AG08395 (cell line): ENCODE measurements at places on chromosomes 11 and 22.

GRCh38 chr11:45102810-45103621 lies 43.4 kb upstream of the PRDM11 start:
- DNase-seq = peak; percentile 83

- peak; percentile 83 for DNase-seq
Measured at GRCh38 chr22:23036684-23037428, 33.5 kb upstream of the GNAZ start.

- no peak for DNase-seq
Measured at GRCh38 chr11:120950880-120951279, 73.0 kb upstream of the TBCEL start.

DNA sequence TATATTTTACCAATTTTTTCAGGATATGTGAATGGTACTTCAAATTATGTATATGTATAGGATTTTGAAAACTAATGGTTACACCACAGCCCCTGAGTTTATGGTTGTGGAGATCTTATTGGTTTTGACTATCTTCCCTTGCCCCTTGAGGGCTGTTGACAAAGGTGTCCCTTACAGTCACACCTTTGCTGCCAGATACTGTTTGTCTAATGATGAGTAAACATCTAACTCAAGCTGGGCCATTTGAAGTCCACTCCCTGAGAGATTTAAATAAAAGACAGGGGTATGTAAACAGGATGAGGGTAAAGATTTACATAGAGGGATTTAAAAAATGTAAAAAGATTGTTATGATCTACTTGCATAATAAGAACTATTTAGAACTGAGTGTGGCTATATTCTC lies 38.9 kb upstream of the LUZP2 start:
- DNase-seq = no peak

DNA sequence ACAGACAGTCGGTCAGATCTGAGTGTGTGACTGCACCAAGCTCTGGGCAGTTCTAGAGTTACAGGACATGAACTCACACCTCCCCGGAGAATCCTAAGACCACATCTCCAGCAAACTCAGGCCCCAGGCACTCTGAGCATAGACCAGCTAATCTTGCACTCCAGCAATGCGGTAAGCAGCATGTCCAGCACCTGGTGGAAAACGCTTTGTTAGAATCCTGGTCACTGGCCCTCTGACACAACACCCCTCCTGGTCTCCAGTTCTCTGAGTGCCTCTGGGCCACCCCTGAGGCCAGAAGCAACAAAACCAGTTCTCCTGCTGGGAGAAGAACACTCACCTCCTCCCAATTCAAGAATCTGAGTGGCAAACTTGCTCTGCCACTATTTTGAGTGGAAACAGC lies 82.7 kb upstream of the TMEM45B start:
- DNase-seq = no peak

- DNase-seq = no peak
Measured at GRCh38 chr11:128757235-128757711, 63.4 kb downstream of the FLI1 start.

DNA sequence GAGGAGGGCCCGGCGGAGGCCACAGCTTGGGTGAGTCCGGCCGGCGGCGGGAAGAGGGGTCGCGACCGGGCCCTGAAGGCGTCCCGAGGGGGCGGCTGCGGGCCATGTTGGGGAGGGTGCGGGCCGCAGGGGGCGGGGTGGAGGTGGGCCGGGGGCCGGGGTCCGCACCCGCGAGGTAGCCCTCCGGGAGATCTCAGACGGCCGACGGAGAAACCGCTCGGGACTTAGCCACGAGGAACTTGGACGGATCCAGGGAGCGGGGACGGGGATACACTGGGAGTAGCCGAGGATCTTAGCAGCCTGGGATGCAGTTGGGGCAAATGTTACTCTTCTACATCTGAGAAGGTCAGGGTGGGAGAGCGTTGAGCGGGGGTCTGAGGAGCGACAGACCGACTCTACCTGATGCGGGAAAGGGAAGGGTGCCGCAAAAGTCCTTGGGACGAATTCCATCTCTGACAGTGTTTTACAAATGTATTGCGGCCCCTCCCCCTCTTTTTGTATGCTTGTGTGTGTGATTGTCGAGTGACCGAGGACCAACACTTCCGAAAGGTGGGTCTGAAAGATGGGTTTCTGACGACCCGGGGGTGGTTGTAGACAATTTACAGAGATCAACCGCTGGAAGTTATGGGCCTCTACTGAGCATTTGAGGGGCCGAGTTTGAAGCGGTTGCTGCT lies 658 bp downstream of the STIP1 start:
- no peak for DNase-seq

GRCh38 chr11:122721201-122721963 lies 65.9 kb downstream of the UBASH3B start:
- no peak for DNase-seq
